Forelimb muscle (tissue), 1 donor: ENCODE measurements at places on chromosomes 6 and 20. TPM values are rescaled to one million over a fixed set of nuclear protein-coding genes. Genes with fewer than 3 reads are reported as not detected.

GRCh38 chr6:33967966-33968724 lies 164.3 kb upstream of the MLN start:
- no peak for DNase-seq

GRCh38 chr6:142913036-142913510 lies 31.9 kb downstream of the HIVEP2 start:
- no peak for DNase-seq

DNA sequence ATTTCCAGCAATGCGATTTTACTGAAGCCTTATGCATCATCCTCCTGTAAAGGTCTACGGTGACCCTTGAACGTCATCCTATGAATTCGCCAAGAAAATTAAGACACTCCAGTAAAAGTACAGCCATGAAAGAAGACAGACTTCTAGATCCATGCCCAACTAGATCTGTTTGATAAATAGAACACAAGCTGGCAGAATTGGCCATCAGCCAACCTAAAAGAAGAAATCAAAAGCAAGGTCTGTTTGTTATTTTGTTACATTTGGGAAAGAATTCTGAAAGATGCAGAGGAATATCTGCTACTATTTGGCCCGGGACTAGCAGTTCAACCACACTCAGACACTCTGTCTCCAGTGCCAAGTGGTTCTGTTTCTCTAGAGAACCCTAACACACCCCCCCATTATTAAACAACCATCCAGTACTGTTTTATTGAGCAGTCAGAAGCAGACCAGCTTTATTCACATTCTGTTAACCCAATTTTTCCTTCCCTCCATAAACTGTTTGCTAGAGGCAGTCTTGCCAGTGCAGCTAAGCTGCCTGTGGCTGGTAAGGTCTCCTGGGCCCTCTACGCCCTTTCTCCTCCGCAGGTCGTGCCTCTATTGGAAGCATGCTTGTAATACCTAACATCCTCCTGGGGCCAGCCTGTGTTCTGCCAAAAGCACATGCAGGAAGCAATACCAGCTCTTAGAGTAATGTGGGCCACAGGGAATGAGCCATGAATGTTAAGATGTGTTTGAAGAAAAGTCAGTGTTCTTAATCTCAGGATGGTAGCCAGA lies 30.7 kb downstream of the LY86 start:
- DNase-seq, result no peak

The DACT2 gene
- 1.6 TPM for polyA plus RNA-seq
